SIG-M5 (cell line): ENCODE measurements at places on chromosomes 11 and 22.

DNA sequence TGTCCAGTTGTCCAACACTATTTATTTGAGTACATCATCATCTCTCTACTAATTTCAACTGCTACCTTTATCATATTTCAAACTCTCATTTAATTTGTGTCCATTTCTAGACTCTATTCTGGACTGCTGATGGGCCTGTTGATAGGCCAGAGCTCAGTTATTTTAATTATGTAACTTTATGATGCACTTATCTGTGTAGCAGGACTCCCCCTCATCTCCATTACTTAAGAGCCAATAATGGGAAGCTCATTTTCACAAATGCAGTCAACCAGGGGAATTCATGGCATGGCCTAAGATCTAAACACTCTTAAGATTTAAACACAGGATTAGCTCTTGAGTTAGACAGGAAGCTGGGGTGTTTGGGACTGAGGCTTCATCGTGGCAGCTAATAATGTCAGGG is 21.4 kb downstream of the KCNQ1OT1 start:
- DNase-seq = no peak

GRCh38 chr11:127693686-127694085 is 693.1 kb upstream of the KIRREL3 start:
- DNase-seq = no peak

- no peak for DNase-seq
Measured at GRCh38 chr11:118126082-118126838, 26.4 kb downstream of the SCN4B start.

GRCh38 chr22:40314041-40314440 is 32.3 kb upstream of the ADSL start:
- DNase-seq = no peak

GRCh38 chr22:46295277-46295971 is 1.2 kb upstream of the GTSE1 start:
- no peak for DNase-seq

GRCh38 chr11:132876705-132877104 is 655.6 kb downstream of the OPCML start:
- DNase-seq = no peak

DNA sequence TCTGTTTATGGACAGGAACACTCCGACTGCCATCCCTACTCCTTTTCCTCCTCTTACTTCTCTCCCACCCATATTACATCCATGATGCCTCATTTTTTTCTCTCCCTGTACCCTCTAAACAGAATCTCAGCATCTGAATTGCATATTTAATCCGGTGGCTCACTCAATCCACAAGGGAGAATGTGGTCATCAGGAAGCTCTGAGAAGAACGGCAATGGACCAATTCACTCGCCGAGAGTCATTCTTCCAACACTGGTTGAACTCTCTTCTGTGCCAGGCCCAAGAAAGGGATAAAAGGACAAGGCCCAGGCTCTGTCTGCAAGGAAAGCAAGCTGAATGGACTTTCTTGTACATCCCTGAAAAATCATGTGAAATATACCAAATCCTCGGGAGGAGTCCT is 15.9 kb downstream of the MAP6 start:
- DNase-seq = no peak

- DNase-seq = no peak
Measured at GRCh38 chr11:120214581-120214980, 3.7 kb downstream of the OAF start.

DNA sequence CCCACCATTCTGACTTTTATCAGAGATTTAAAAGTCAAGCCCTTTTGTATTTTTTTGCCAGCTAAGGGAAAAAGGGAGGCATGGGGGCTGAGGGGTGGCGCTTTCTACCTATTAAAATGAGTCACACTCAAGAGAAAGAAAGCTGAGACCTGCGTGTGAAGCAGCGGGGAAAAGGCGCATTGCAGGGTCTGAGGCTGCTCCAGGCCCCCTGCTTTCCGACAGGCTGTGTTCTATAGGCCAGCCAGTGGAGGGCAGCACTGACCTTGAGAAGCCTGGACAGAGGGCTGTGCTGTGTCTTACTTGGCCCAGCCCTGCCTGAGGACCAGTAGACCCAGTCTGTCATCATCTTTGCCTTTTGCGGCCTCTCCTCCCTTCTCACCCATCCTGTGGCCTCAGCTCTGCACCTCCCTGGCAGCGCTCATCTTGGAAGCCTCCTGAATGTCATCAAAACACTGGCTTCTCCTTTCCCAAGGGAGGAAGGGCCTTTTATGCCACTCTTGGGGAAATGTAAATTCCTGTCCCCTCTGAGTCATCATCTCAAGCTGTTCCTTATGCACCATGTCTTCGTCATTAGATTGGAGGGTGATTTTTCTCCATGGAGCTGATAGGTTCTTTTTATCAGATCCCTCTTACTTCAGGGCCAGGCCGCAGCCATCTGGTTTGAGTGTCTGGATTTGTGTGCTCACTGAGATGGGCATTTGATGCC is 12.6 kb upstream of the MAPK8IP1 start:
- no peak for DNase-seq

DNA sequence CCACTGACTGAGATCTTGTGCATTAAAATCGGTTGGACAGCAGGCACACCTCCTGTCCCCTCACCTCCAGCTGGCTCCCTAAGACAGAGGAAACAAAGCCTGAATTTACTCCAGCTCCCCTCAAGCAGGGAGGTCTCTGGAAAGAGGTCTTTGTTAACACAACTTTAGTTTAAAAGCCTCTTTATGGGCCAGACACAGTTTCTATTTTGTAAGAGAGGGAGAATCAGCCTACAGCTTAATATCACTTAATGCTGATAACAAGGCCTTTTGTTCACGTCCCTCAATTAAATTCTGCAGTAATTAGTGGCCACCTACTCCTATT is 36.3 kb downstream of the PLEKHA7 start:
- DNase-seq = no peak

- DNase-seq = no peak
Measured at GRCh38 chr11:134589129-134589528, 177.1 kb upstream of the B3GAT1 start.
